SK-N-SH (cell line): ENCODE measurements at places on chromosomes 2 and 18. TPM values are rescaled to one million over a fixed set of nuclear protein-coding genes. Genes with fewer than 3 reads are reported as not detected.
A peak's percentile ranks its signal among the peaks of the same experiment; 100 is the strongest.

GRCh38 chr2:113812204-113812603, 55.8 kb upstream of the SLC35F5 start:
- no peaks in the 10 kb centered on the region for H3K36me3 ChIP-seq
- no peak overlapping the region for H3K4me3 ChIP-seq
- no peak overlapping the region for H3K27ac ChIP-seq
- DNase-seq, result no peak
- H3K27me3 ChIP-seq, result no peaks in the 10 kb centered on the region

BOLL gene
- not detected in 2 replicates for polyA plus RNA-seq

- peaks cover 12% of the 10 kb centered on the region; the same call in 1 of the 2 replicates for H3K4me1 ChIP-seq
- no peak for DNase-seq
- no peaks in the 10 kb centered on the region for H3K27me3 ChIP-seq
- no peak overlapping the region for H3K27ac ChIP-seq
- no peak overlapping the region for H3K4me3 ChIP-seq
- no peaks in the 10 kb centered on the region for H3K36me3 ChIP-seq
Observed at GRCh38 chr18:57856557-57857280, 53.6 kb upstream of the ATP8B1 start.

SPC25 gene
- polyA plus RNA-seq, result 4.8 TPM in 2 replicates

DNA sequence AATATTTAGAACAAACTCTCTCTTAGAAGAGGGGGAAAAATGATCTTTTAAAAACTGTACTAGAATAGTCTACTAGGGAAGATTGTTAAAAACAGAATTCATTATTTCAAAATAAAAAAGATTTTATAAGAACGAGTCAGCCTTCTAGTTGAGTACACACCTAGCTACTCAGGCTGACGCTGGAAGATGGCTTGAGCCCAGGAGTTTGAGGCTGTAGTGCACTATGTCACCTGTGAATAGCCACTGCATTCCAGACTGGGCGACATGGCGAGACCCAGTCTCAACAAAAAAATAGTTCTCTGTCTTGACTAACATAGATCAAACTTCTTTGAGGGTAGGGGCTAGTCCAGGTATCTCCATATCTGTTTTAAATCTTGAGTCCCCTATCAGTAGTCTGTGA, 33.9 kb downstream of the ERLEC1 start:
- H3K4me3 ChIP-seq, result no peak overlapping the region
- no peak for DNase-seq
- H3K36me3 ChIP-seq, result peaks cover 31% of the 10 kb centered on the region
- no peaks in the 10 kb centered on the region for H3K4me1 ChIP-seq

REG3G gene
- not detected in 2 replicates for polyA plus RNA-seq

DNA sequence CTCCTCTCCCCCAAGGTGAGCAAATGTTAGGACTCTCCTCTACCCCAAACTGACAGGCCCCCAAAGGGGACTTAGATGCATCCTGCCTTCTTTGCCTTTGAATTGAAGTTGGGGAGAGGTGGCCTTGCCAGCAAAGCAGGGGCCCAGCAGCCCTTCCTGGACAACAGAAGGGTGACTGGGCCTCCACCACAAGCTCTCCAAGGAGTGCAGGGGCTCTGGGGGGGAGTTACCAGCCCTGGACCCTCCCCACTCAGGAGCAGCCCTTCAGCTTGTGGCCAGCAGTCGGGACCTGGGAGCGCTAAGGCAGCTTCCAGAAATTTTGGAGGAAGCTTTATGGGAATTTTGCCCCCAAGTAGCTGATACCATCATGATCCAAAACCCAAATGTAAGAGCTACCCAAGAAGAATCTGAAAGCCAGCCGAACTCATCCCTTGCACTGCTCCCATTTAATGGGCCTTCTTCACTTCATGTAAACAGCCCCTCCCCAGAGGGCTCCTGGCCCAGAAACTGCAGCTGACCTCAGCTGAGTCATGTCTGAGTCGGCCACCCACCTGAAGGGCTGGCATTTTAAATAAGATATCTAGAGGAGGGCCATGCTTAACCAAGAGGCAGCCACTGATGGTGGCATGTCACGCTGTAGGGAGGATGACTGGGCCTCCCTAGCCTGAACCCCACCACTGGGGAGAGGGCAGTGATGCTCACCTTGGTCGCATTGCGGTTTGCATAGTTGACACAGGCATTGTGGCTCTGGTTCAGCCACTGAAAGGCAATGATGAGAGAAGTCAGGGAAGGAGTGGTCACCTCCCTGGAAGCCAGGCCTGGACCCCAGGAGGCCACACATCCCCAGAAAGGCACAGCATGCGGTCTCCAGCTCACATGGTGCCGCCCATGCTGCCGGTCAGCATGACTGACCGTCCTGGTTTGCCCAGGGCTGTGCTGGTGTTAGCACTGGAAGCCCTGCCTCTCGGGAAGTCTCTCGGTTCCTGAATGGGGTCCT, 71.5 kb downstream of the SFXN5 start:
- no peak for DNase-seq
- no peak overlapping the region for H3K4me3 ChIP-seq
- no peaks in the 10 kb centered on the region for H3K36me3 ChIP-seq
- no peak overlapping the region for H3K27ac ChIP-seq

GRCh38 chr18:22933966-22934423, 867 bp downstream of the RBBP8 start:
- H3K4me3 ChIP-seq, result peak overlapping the region; percentile 95
- H3K27ac ChIP-seq, result peak overlapping the region; percentile 94
- H3K4me1 ChIP-seq, result peaks cover 5% of the 10 kb centered on the region
- no peak for DNase-seq
- H3K27me3 ChIP-seq, result no peaks in the 10 kb centered on the region
- no peaks in the 10 kb centered on the region for H3K36me3 ChIP-seq

TMEM182 gene
- polyA plus RNA-seq, result 1.7 and 3.4 TPM in 2 replicates

DNA sequence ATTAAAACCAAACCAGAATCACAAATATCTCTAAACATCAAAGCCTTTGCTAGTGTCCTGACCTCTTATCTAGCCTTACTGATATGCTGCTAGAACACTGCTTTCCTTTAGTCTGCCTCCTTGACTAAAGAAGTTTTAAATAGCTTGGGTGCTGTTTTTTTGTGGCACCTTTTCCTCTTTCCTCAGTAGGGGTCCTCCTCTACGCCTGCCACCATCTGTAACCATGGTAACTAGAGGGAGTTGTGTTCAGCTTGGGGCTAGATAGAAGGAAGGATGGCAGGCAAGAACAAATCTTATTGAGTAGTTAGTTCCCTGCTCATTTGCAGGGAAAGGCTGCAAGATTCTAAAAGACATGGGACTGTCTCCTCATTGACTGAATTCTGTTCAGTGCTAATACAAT, 86.0 kb downstream of the TAF4B start:
- H3K27me3 ChIP-seq, result no peaks in the 10 kb centered on the region
- H3K27ac ChIP-seq, result no peak overlapping the region
- no peak overlapping the region for H3K4me3 ChIP-seq
- H3K4me1 ChIP-seq, result peaks cover 4% of the 10 kb centered on the region; the same call in 1 of the 2 replicates
- DNase-seq, result peak; percentile 15

DNA sequence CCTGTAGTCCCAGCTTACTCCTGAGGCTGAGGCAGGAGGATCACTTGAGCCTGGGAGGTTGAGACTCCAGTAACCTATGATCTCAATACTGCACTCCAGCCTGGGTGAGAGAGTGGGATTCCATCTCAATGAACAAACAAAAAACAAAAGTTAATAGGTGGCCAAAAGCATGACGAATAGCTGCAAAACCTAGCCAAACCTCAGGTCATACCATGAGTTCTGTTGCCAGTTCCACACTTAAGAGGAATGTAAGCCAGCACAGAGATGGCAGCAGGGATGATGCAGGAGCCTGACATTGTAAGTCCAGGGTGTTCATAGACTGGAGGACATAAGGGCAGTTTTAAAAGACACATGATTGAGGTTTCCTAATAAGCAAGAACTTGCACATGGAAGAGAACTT, 55.3 kb upstream of the RMDN2 start:
- H3K4me3 ChIP-seq, result no peak overlapping the region
- peaks cover 51% of the 10 kb centered on the region for H3K4me1 ChIP-seq
- H3K36me3 ChIP-seq, result no peaks in the 10 kb centered on the region
- no peaks in the 10 kb centered on the region for H3K27me3 ChIP-seq
- no peak for DNase-seq
- H3K27ac ChIP-seq, result no peak overlapping the region

DNA sequence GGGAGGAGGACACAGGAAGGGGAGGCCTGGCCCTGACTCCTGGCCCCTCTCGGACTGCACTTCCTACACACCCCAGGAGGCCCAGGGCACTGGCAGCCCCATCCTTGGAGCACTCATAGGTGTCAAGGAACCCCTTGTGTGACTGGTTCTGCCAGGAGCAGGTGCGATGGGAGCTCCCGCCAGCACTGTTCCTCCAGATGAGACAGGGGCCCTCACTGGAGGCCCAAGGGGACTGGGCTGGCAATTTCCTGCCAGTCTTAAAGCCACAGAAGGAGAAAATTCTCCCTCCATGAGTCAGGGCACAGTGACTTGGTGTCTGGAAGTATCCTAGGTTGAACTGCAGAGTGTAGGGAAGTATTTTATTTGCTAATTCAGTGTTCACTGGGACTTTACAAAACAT, 42.8 kb upstream of the MAL start:
- H3K36me3 ChIP-seq, result no peaks in the 10 kb centered on the region
- H3K27me3 ChIP-seq, result peaks cover 42% of the 10 kb centered on the region
- H3K4me3 ChIP-seq, result no peak overlapping the region
- no peaks in the 10 kb centered on the region for H3K4me1 ChIP-seq
- no peak for DNase-seq

DNA sequence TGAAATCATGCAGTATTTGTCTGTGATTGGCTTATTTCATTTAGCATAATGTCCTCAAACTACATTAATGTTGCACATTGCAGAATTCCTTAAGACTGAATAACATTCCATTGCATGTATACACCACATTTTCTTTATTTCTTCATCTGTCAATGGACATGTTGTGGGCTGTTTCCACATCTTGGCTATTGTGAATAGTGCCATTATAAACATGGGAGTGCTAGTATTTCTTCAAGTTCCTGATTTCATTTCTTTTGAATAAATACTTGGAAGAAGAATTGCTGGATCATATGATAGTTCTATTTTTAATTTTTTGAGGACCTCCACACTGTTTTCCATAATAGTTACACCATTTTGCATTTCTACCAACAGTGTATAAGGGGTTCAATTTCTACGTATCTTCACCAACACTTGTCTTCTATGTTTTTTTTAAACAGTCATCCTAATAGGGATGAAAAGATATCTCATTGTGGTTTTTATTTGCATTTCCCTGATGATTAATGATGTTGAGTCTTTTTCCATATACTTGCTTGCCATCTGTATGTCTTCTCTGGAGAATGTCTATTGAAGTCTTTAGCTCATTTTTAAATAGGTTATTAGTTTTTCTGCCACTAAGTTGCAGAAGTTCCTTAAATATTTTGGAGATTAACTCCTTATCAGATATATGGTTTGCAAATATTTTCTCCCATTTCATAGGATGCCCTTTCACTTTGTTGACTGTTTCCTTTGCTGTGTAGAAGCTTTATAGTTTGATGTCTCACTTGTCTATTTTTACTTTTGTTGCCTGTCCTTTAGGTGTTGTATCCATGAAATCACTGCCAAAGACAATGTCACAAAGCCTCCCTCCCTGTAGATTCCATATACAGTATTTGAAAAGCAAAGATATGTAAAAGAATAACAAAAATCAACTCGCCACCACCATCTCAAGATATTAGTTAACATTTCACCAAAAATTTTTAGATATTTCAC, 14.6 kb downstream of the FBXO11 start:
- H3K27me3 ChIP-seq, result no peaks in the 10 kb centered on the region
- H3K4me1 ChIP-seq, result peaks cover 2% of the 10 kb centered on the region
- H3K27ac ChIP-seq, result no peak overlapping the region
- H3K4me3 ChIP-seq, result no peak overlapping the region
- DNase-seq, result no peak
- H3K36me3 ChIP-seq, result peaks cover 4% of the 10 kb centered on the region; the same call in 1 of the 2 replicates

- H3K4me3 ChIP-seq, result no peak overlapping the region
- H3K36me3 ChIP-seq, result no peaks in the 10 kb centered on the region
- no peak overlapping the region for H3K27ac ChIP-seq
- no peaks in the 10 kb centered on the region for H3K4me1 ChIP-seq
- H3K27me3 ChIP-seq, result no peaks in the 10 kb centered on the region
Observed at GRCh38 chr2:128745946-128746345, 427.3 kb upstream of the HS6ST1 start.

DNA sequence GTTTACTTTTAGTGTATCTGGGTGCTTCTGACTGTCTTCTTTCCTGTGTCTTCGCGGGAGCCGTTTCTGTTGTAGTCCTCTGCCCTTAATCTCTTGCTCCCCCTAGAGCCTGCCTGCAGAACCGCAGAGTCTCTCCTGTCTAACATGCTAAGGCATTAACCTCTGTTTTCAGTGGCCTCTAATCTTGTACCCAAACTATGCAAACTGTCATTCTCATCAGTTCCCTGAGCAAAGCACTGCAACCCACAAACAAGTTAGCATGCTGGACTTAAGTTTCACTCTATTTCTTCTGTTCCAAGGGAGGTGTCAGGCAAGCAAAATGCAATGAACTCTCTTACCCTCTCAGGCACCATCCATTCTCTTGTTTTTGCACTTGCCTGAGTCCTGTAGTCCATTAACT, 138.4 kb downstream of the OTX1 start:
- DNase-seq, result peak; percentile 26
- no peaks in the 10 kb centered on the region for H3K36me3 ChIP-seq
- H3K4me3 ChIP-seq, result no peak overlapping the region

DNA sequence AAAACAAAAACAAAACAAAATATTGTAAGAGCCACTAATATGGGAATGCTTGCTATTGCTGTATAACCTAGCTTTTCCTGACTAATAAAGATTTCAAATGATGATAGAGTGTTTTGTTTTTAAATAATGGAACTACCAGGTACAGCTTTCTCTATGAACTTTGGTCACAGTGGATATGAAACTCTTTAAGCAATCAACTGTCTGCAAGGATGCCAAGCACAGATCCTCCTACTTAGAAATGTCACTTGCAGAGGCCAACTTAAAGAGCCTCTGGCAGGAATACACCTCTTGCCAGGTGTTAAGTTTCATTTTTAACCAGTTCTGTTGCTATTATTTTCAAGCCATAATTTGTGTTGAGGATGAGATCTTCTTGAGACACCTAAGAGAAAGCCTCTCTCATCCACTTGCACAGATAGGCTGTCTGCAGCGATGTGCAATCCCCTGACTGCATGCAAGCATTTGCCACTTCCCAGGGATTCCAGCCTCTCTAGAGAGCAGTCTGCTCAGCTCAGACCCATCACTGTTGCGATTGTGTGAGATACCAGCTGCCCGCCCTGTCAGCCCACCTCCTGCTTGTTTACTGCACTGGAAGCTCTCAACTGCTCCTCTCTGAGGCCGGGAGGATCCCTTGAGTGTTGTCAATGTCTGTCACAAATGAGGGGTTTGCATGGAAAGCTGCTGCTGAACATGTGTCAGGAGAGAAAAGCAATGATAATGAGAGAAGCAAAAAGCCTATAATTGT, 86.1 kb upstream of the SCG2 start:
- no peak for DNase-seq
- H3K4me1 ChIP-seq, result no peaks in the 10 kb centered on the region; the same call in 1 of the 2 replicates
- H3K36me3 ChIP-seq, result no peaks in the 10 kb centered on the region
- no peak overlapping the region for H3K27ac ChIP-seq

DNA sequence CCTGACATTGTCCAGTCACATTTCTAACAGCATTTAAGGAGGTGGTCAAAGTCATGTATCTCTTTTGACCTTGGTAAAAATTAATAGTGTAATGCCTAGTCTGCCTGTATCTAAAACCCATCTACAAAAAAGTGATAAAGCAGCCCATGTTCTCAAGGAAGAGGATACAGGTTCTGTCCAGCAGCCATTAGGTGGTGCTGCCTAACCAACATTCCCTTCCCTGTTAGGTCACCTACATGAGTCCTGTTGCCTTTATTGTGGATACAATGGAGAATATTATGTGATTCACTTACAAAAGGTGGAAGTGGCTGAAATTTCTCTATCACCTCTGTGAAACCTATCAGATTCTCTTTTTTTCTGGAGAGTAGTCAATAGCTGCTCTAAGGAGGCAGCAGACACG, 52.5 kb downstream of the AQP4 start:
- DNase-seq, result peak; percentile 50
- H3K27me3 ChIP-seq, result no peaks in the 10 kb centered on the region
- H3K4me3 ChIP-seq, result no peak overlapping the region
- H3K36me3 ChIP-seq, result no peaks in the 10 kb centered on the region
- H3K4me1 ChIP-seq, result no peaks in the 10 kb centered on the region
- no peak overlapping the region for H3K27ac ChIP-seq
